Activated naive CD4-positive, alpha-beta T cell treated with anti-CD3 and anti-CD28 coated beads, Interleukin-2, amount 50 U/mL, for 16 hours (primary cell): ENCODE measurements at places on chromosomes 1 and 21.

- DNase-seq = no peak
These were observed 101.8 kb downstream of the NFIA start for GRCh38 chr1:61184040-61184713.

DNA sequence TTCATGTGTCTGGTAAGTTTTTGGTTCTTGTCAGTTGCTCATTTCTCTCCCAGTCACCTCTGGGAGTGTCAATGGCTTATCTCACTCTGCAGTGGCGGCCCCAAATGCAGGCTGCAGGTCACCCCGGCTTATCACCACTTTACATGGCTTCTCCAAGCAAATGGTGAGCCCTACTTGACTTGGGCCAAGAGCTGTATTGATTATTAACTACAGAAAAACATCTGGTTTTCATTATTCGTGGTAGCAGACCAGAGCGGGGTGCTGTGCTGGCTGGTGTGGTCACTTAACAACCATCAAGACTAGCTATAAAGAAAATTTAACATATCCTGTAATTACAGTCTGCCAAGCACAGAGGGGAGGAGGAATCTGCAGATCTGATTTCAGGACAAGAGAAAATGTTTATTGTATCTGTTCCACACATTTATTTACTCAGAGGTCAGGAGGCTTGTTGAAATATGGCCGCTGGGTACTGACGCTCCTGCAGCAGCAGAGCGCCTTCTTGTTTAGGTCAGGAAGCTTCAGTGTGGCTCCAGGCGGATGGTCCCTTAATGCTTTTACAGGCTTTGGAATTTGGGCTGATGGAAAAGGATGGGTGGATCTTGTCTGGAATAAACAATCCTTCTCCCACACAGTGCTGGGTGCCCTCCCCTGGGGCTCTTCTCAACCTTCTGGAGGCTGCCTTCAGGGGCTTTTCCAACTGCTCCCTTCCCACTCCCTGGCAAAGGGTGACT, 87.8 kb downstream of the HLX start:
- DNase-seq = no peak

GRCh38 chr1:206049293-206049692, 3.7 kb upstream of the RHEX start:
- no peak for DNase-seq

DNA sequence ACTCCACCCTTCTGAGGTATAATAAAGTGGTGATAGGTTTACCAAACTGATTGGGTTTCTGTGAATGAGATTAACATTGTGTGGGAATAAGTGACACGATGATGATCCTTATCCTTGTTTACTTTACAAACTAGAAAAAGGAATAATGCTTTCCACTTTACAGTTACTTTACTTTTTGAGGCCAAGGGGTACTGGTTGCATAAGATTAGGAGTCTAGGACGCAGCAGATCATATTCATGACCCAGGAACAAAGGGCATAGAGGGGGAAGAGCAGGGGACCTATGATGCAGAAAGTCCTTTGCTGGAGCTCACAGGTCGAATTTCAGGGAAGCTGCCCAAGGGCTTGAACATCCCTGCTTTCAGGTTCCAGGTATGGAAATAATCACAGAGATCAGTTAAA, 20.4 kb downstream of the FGGY start:
- DNase-seq = no peak

DNA sequence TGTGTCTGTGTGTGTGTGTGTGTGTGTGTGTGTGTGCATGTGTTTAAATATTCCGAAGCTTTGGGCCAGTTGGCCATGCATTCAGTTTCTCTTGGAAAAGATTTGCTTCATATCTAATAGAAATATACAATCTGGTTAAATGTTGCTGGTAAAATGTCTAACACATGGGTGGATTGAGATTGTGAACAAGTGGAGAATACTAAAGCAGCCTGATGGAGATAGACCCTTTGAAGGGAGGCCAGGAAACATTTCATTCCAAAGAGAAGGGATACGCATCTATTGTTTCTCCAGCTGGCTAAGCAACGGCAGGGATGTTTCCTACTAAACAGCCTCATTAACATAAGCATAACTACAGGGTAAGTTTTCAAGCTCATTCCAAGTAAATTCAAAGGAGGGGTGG, 257.5 kb upstream of the PTBP2 start:
- DNase-seq = no peak

GRCh38 chr1:204758601-204759000, 73.1 kb upstream of the LRRN2 start:
- no peak for DNase-seq

DNA sequence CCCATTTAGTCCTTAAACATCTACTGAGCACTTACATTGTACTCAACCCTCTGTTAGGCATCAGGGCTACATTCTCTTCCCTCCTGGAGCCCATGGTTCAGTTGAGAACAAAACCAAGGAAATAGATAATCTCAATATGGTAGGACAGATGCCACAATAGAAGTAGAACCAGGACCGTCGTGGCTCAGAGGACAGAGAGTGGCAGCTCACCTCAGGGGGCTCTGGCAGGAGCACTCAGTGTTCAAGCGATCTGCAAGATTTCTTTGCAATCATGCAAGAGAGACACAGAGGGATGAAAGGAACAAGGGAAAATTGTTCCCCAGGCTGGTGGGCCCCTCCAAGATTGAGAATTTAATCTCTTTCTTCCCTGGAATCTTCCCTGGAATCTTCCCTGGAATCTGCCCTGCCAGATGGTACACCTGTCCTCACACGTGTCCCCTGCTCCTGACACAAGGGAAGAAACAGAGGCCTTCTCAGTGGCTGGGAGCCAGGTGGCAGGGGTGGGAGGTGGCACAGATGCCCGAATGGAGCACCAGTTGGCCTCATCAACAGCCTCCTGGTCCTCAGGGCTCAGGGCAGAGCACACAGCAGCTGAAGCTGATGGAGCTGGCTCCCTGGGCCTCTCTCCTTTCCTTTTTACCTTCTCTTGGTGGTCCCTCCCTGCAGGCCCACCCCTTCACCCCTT, 135.4 kb downstream of the PLXNA2 start:
- no peak for DNase-seq
